T-helper 2 cell treated with Interferon-gamma antibody and Interleukin-4, amounts not matched to agents 5 μg/mL and 100 μg/mL, for 36 hours (primary cell): ENCODE measurements at places on chromosomes 12 and 14.

- no peak overlapping the region for H3K4me3 ChIP-seq
- no peak for DNase-seq
- H3K4me1 ChIP-seq, result peaks cover 25% of the 10 kb centered on the region
These were observed 20.5 kb downstream of the KRT7 start for GRCh38 chr12:52253391-52254179.

GRCh38 chr12:27901959-27902358 is 70.6 kb downstream of the PTHLH start:
- H3K4me3 ChIP-seq, result no peak overlapping the region
- no peaks in the 10 kb centered on the region for H3K36me3 ChIP-seq
- H3K27me3 ChIP-seq, result peaks cover 2% of the 10 kb centered on the region
- H3K27ac ChIP-seq, result no peak overlapping the region
- no peaks in the 10 kb centered on the region for H3K4me1 ChIP-seq

- peaks cover 11% of the 10 kb centered on the region for H3K4me1 ChIP-seq
- peak within 1 kb of the TSS; percentile 88 for H3K27ac ChIP-seq
- peaks cover 13% of the 10 kb centered on the region for H3K27me3 ChIP-seq
- DNase-seq, result peak; percentile 59
These were observed at the start of gene AMDHD1 for GRCh38 chr12:95943330-95943842. AMDHD1 (plus strand) TSS chr12:95943331; CDS start chr12:95943399, 68 bp downstream.

DNA sequence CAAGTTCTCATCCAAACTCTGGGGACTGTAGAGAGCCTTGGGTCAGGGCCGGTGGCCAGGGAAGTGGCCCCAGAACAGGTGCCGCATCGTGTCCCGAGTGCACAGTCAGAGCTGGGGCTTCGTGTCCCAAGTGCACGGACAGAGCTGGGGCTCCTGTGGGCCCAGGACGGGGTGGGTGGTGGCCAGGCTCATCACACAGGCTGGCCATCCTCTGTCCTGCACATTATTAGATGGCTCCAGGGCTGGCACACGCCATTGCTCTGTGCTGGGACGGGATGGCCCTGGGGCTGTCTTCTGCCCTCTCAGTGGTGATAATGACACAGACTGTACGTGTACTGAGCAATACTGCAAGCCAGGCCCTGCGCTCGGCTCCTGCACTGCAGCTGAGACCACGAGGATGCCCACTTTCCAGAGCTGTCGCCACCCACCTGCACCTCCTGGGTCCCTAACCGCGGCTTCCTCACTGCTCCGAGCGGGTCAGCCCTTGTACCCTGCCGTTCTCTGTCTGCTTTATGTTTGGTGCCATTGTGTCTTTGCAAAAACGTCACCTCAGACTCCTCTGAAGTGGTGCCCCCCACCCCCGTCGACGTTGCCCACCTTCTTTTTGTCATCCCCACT is 1.9 kb downstream of the FBRSL1 start:
- peaks cover 33% of the 10 kb centered on the region for H3K4me1 ChIP-seq
- H3K27ac ChIP-seq, result no peak overlapping the region
- no peak for DNase-seq
- no peaks in the 10 kb centered on the region for H3K27me3 ChIP-seq

DNA sequence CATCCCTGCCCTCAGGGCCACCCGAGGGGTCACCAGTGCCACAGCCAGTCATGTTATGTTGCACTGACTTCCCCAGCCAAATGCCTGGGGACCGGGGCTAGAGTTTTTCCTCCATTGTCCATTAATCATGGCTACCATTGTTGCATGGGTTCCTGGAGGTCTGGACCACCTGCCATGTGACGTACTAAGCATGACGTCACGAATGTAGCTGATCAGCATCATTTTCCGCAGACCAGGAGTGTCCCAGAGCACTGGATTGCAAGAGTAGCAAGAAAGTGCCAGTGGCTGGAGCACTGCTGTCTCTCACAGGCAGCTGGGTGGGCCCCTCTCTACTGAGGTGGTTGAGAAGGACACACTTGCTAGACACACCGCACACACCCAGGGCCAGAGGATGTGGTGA is 6.9 kb upstream of the C14orf180 start:
- DNase-seq, result no peak
- no peaks in the 10 kb centered on the region for H3K4me1 ChIP-seq
- H3K4me3 ChIP-seq, result no peak overlapping the region
- H3K27ac ChIP-seq, result no peak overlapping the region
- no peaks in the 10 kb centered on the region for H3K36me3 ChIP-seq
- no peaks in the 10 kb centered on the region for H3K27me3 ChIP-seq

DNA sequence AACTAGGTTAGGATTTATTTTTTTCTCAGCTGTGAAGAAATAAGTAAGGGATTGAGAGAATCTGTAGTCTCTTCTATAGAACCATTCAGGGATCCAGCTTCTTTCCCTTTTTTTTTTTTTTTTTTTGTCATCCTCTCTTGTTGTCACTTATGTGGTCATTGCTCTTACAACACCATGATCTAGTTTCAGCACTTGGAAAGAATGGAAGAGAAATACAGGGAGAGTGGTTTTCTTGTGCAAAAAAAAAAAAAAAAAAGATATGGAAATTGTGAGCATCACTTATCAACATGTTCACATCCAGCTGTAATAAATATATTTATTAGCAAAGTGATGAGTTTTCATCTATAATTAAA is 599.3 kb downstream of the SLC6A15 start:
- no peak overlapping the region for H3K4me3 ChIP-seq
- H3K36me3 ChIP-seq, result no peaks in the 10 kb centered on the region
- H3K27ac ChIP-seq, result no peak overlapping the region
- no peak for DNase-seq
- no peaks in the 10 kb centered on the region for H3K4me1 ChIP-seq

- DNase-seq, result no peak
- H3K4me1 ChIP-seq, result no peaks in the 10 kb centered on the region
- no peak overlapping the region for H3K27ac ChIP-seq
- H3K27me3 ChIP-seq, result no peaks in the 10 kb centered on the region
These were observed 81.1 kb upstream of the CCDC198 start for GRCh38 chr14:57574617-57575288.

DNA sequence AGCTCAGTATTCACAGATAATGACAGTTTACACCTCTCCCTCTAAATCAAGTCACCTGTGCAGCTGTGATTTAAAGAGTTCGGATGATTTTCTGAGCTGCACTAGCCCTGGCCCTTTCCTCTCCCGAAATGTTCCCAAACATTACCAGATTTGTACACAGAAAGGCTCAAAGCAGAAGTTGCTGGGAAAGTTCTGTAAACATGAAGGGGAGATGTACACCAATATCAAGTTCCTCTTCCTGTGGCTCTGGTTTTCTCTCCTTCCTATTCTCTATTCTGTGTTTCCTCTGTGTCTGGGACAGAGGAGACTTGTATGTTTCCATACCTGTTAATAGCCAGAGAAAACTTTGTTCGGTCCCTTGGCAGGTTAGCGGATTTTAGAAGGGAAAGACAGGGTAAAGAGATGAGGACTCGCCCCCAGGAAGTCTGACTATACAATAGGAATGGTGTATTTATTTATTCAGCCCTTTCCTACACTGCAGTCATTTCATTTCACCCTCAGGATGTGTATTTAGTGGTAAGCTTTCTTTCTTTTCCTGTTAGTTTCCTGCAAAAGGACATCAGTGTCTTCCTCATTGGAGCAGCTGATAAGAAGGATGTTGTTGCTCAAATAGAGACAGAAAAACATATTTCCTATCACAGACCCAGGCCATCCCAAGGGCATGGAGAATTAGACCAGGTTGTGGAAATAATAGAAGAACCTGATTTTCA is 7.6 kb upstream of the NUMB start:
- no peak overlapping the region for H3K27ac ChIP-seq
- no peak for DNase-seq
- no peaks in the 10 kb centered on the region for H3K36me3 ChIP-seq
- no peaks in the 10 kb centered on the region for H3K27me3 ChIP-seq
- H3K4me1 ChIP-seq, result peaks cover 43% of the 10 kb centered on the region
- H3K4me3 ChIP-seq, result no peak overlapping the region

DNA sequence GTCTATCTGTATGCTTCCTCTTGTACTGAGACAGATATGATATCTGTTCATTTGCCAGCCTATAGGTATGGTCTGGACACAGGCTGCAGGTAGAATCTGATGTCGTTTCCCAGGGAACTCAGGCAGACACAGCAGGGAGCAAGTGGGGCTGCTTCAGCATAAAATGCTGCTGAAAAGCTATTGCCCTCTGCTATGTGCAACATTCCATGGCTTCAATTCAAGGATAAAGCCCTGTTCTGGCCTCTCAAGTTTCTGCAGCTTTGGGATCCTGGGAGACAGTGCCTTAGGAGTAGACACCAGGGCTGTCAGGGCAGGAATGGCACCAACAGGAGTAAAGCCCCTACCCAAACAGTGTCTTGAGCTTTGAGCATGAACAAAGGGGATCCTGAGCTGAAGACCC is 173.5 kb downstream of the SLC41A2 start:
- H3K36me3 ChIP-seq, result peaks cover 2% of the 10 kb centered on the region
- no peak for DNase-seq
- no peak overlapping the region for H3K27ac ChIP-seq
- H3K4me1 ChIP-seq, result peaks cover 2% of the 10 kb centered on the region
- H3K27me3 ChIP-seq, result peaks cover 2% of the 10 kb centered on the region

DNA sequence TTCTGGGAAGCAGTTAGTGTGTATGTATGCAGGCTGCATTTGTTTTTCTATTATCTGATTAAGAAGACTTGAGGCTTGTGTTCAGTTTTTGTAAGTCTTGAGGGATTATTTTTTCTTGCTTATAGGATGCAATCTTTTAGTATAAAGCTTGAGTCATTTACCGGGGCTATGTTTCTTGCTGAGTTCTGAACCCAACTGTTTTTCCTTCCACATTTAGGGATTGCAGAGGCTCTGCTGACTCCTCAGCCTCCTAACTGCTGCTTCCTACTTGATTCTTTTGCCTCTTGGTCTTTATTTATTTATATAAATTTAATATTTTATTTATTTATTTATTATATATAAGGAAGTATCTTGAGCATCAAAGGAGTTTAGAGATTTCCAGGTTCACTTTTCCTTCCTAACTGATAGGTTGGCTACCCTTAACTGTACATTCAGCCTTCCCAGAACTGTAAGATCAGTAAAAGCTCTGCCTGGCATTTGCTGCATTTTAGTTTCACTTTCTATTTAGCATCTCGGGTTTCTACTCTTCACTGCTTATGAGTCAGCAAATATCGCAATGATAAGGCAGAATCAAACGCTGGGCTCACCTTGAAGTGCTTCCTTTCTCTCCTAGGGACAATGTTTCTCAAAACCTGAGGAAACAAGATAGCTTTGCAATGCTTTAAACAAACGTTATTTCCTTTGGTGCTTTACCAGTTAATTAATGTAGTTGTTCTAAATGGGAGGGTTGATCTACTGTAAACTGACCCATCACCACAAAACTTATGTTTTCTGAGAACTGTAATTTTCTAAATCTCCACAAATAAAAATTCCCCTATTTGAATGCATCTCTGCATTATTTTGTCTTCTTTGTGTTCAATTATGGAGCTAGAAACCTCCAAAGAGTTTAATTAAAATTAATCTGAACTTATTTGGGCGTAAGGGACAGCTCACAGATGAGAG is 1183.7 kb upstream of the TMEM132C start:
- DNase-seq, result peak; percentile 13
- peak overlapping the region; percentile 79 for H3K27ac ChIP-seq
- H3K4me1 ChIP-seq, result peaks cover 3% of the 10 kb centered on the region
- H3K4me3 ChIP-seq, result peak overlapping the region; percentile 68
- no peaks in the 10 kb centered on the region for H3K36me3 ChIP-seq

- no peaks in the 10 kb centered on the region for H3K27me3 ChIP-seq
- peak overlapping the region; percentile 80 for H3K27ac ChIP-seq
- peak overlapping the region; percentile 53 for H3K4me3 ChIP-seq
These were observed 24.6 kb downstream of the RPS6KA5 start for GRCh38 chr14:91035855-91036254.

DNA sequence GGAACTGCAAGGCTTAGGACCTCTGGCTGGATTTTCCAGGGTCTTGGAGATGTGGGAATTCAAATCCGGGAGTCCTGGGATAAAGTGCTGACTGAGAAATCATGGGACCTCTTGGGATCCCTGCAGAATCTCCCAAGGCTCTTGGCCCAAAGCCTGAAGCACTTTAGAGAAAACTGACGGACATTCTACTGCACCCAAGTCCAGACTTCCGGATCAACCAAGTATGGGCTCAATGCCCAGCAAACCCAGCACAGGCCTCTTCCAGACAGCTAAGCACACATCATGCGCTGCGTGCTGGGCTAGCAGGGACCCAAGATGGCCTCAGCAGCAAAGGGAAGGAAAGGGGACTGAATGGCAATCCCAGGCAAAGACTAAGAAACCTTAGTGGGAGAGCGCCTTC is 85.0 kb downstream of the ACTN1 start:
- peaks cover 20% of the 10 kb centered on the region for H3K36me3 ChIP-seq
- H3K27me3 ChIP-seq, result no peaks in the 10 kb centered on the region
- no peak for DNase-seq
- H3K27ac ChIP-seq, result no peak overlapping the region
- peaks cover 7% of the 10 kb centered on the region for H3K4me1 ChIP-seq

- no peaks in the 10 kb centered on the region for H3K36me3 ChIP-seq
- DNase-seq, result no peak
- no peaks in the 10 kb centered on the region for H3K4me1 ChIP-seq
- H3K4me3 ChIP-seq, result no peak overlapping the region
- H3K27me3 ChIP-seq, result no peaks in the 10 kb centered on the region
These were observed 181.4 kb downstream of the SYT1 start for GRCh38 chr12:79046021-79046420.

GRCh38 chr14:56102941-56103340 is 15.3 kb upstream of the PELI2 start:
- H3K27me3 ChIP-seq, result peaks cover 6% of the 10 kb centered on the region
- no peak for DNase-seq
- H3K27ac ChIP-seq, result no peak overlapping the region
- no peaks in the 10 kb centered on the region for H3K4me1 ChIP-seq
- no peak overlapping the region for H3K4me3 ChIP-seq

- no peak overlapping the region for H3K4me3 ChIP-seq
- DNase-seq, result no peak
- H3K27ac ChIP-seq, result no peak overlapping the region
- H3K36me3 ChIP-seq, result peaks cover 11% of the 10 kb centered on the region
These were observed 100.6 kb downstream of the LGMN start for GRCh38 chr14:92647797-92648279.

DNA sequence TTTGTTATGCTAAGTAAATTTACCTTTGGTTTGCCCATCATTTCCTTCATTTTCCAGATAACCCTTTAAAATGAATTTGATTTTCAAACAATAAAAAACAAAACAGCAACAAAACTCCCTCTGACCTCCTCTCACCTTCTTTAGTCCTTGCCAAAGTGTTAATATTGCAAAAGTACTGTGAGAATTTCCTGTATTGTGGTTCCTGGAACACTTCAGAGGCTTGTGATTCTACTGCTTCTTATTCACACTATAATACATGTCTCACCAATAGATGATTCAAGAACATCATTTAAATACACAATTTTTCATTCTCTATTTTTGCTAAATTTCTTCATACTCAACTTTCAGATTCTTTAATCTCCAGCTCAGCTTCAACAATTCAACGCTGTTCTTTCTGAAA is at the start of gene KLRD1:
TSS of gene KLRD1 (plus strand) at position 241 of the 400 bp plus-strand sequence. CDS start 208 bp downstream, outside the sequence.
- no peak within 1 kb of the TSS for H3K4me3 ChIP-seq
- H3K27me3 ChIP-seq, result peaks cover 7% of the 10 kb centered on the region
- DNase-seq, result no peak
- H3K36me3 ChIP-seq, result peaks cover 3% of the 10 kb centered on the region
- no peak within 1 kb of the TSS for H3K27ac ChIP-seq

GRCh38 chr14:93024493-93024892 is 91.2 kb downstream of the ITPK1 start:
- peaks cover 2% of the 10 kb centered on the region for H3K36me3 ChIP-seq
- H3K27ac ChIP-seq, result no peak overlapping the region
- H3K27me3 ChIP-seq, result no peaks in the 10 kb centered on the region
- H3K4me3 ChIP-seq, result no peak overlapping the region

- H3K27ac ChIP-seq, result no peak overlapping the region
- H3K36me3 ChIP-seq, result no peaks in the 10 kb centered on the region
- H3K4me1 ChIP-seq, result no peaks in the 10 kb centered on the region
- peaks cover 11% of the 10 kb centered on the region for H3K27me3 ChIP-seq
These were observed 100.5 kb upstream of the TMCC3 start for GRCh38 chr12:94750864-94751263.
